Fibroblast of skin of scalp (primary cell): ENCODE measurements at places on chromosomes 16 and 17.
A peak's percentile ranks its signal among the peaks of the same experiment; 100 is the strongest.

DNA sequence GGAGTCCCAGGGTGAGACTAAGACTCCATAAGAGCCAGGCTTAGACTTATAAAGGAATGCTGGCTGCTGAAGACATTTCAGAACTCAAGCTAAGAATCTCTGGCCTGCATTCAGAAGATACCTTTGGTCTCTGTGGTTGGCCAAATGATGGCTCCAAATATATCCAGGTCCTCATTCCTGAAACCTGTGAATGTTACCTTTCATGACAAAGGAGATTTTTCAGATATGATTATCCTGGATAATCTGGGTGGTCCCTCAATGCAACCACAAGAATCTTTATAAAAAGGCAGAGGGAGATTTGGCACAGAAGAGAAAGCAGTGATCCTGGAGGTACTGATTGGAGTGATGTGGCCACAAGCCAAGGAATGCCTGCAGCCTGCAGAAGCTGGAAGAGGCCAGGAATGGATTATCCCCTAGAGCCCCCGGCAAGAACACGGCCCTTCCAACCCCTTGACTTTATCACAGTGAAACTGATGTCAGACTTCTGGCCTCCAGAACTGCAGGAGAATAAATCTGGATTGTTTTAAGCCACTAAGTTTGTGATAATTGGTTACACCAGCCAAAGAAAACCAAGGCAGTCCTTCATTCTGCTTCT lies 253.3 kb downstream of the SLC39A11 start:
- DNase-seq = peak; percentile 43

- peak; percentile 11 for DNase-seq
Observed at GRCh38 chr17:7774055-7774521, 56.5 kb downstream of the DNAH2 start.

GRCh38 chr16:11383481-11384183 lies 38.4 kb downstream of the RMI2 start:
- DNase-seq = no peak

- no peak for DNase-seq
Observed at GRCh38 chr16:19540241-19540970, 15.1 kb upstream of the VPS35L start.

DNA sequence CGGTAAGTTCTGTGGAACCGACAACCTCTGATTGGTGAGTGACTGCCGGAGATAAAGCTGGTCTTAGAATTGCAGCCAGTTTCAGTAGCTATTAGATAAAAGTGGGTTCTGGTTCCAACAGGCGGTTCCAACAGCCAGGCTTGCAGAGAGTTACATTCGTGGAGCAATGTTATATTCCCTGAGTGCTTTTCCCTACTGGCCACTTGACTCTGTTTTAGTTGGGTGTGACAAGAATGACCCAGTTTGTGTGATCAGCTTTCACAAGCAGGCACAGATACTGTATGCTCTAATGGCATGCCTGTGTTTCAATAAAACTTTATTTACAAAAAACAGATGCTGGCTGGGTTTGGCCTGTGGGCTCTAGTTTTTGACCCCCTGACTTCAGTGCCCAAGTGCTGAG lies 196.6 kb downstream of the SNX29 start:
- no peak for DNase-seq

DNA sequence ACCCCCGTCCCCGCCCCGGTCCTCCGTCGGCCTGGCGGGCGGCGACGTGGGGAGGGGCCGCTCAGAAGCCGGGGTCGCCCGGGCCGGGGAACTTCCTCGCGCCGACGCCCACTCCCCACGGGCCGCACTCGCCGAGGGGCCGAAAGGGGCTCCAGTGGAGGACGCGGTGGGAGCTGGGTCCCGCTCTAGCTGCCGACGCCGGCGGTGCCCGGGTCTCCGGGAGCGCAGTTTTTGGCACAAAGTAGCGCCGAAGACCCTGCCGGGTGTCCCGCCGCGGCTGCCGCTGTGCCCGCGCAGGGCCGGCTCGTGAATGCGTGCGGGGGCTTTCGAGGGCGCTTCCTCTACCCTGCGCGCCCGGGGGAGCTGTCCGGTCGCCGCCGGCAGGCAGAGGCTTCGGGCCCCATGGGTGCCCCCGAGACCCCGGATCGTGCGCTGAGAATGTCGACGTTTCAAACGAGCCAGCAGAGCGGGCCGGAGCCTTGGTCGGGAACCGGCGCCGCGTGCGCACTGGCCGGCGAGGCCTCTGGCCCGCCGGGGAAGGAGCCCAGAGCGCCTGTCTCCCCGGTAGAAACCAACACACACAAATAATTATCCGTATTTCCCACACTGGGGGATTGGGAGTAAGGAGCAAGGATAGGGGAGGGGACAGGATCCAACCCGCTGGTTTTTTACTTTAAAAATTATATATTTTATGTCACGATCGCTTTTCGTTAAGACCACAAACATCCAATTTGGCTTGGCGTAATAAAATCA lies 46.6 kb upstream of the SLC38A10 start:
- DNase-seq = peak; percentile 37

DNA sequence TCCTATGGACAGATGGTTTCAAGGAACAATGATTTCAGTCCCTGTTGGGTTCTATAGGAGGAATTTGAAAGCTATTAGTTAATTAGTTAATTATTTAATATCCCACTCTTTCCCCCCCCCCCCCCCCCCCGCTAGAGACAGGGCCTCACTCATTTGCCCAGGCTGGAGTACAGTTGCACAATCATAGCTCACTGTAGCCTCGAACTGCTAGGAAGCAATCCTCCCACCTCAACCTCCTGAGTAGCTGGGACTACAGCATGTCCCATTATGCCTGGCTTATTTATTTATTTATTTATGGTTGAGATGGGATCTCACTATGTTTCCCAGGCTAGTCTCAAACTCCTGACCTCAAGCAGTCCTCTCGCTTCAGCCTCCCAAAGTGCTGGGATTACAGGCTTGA lies 15.0 kb upstream of the TAT start:
- no peak for DNase-seq

- DNase-seq = no peak
Observed at GRCh38 chr17:55728833-55729232, 6.2 kb upstream of the TMEM100 start.

DNA sequence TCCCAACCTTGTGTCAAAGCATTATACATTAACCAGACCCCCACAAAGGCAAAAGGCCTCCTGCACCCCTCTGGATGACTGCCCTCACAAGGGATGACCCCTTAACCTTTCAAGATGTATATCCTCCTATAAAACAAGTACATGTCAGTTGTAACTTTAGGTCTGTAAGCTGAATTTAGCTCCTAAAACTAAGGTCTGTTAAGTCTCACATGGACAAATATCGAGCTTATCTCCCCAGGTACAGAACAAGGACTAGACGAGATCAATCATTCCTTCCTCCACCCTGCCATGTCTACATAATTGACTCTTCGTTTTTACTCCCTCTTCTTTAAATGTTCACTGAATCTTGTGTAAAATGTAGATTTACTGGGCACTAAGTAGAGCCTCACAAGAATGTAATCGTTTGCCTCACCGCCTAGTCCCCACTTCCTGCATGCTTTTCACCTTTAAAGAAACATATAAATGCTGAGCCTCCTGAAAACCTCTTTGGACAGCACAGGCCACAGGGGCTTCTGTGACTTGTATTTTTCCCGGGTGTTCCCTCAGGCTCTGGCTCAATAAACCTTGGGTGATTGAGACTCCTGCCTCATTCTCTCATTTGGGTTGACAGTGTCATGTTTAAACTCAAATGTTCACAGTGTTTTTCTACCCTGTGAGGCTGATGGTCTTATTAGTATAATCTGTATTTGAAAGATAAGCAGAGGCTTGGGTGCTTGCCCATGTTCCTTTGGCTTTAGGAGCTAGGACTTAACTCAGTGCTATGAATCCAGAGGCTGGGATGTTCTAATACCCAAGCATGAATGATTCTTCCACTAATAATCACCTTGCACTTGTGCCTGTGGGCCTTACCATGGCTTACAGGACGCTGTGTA lies 37.6 kb downstream of the MMD start:
- no peak for DNase-seq

- DNase-seq = no peak
Observed at GRCh38 chr17:2687074-2687418, 24.5 kb downstream of the CLUH start.

- DNase-seq = no peak
Observed at GRCh38 chr16:13441675-13442074, 478.3 kb upstream of the ERCC4 start.

DNA sequence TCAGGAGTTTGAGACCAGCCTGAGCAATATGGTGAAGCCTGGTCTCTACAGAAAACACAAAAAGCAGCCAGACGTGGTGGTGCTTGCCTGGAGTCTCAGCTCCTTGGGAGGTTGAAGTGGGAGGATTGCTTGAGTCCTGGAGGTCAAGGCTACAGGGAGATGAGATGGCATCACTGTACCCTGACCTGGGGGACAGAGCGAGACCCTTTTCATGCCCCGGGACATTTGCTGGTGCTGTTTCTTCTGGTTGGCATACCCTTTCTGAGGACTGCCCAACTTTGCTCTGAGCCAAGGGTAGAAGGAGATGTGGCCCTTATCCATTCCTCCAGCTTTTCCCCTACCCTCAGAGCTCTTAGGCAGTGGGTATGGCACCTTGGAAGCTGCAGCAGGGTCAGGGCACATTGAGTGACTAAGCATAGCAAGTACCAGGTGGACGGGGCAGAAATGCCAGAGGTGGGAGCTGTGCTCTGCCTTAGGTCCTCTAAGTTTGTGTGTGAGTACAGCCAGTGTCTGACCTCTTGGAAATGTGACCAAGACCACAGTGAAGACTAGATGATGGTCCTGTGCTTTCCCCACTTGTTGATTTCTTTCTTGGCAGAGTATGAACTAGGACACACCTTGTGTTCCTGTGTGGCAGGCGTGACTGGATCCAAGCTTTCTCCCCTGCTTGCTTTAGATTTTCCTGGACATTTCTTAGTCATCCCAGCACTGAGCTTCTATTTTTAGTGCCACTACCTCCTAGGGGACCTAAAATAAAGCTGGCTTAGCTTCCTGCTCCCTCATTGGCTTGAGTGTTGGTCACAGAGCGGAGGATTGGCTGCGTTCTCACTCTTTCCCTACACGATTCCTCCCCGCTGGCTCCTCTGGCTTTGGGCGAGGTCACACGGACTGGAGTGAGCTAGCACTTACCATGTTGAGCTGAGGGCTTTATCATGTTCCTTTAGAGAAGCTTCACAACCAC lies 9.9 kb upstream of the EDC4 start:
- peak; percentile 80 for DNase-seq

GRCh38 chr17:81871387-81872230 lies 472 bp upstream of the ARHGDIA start:
- peak; percentile 92 for DNase-seq

DNA sequence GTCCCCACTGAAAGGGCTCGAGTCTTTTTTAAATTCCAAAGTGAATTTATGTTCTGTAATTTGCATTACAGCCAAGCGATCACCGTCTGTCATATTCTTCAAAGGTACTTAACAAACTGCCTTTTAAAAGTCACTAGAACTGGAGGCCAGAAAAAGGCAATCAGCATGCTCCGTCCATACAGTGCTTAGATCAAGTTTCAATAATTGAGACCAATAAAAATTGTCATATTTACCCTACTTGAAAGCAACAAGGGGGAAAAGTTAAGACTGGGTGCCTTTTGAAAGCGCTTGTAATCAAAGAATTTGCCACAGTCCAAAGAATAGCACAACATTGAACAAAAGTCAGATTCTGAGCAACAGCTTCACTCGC lies 9.0 kb upstream of the ZFHX3 start:
- no peak for DNase-seq

- DNase-seq = peak; percentile 32
Observed at GRCh38 chr17:50346313-50347116, 589 bp downstream of the XYLT2 start.

DNA sequence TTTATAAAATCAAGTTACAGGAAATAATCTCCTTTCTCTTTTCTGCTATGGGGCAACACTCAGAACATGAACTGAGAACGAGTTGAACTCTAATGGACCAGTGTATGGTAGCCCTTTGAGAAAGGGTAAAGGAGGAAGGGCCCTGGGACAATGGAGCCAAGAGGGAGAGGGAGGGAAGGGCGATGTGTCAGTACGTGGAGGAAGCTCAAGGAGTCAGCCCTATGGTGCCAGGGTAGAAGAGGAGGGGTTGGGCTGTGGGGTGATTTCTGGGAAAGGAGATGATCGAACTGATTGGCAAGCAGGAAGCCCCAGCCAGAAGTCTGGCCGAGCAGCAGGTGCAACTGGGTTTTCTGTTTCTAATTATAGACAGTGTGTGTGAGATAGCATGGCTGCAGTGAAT lies 4.3 kb upstream of the WIPI1 start:
- DNase-seq = no peak

DNA sequence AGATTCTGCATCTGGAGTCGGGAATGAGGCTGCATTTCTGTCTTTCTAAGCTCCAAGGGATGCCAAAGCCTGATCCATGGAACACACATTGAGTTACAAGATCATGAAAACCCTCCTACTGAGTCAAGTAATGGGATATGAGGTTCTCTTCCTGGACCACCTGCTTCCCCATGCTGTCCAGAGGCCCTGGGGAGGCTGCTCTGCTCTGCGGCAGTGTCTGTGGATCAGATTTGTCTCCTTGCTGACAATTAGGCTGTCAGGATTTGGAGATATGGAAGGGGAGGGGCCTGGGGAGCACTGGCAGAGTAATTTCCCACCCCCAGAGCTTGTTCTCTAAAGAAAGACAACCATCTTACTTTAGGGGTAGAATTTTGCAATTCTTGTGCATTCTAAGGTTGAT lies 33.0 kb downstream of the C16orf95 start:
- no peak for DNase-seq

DNA sequence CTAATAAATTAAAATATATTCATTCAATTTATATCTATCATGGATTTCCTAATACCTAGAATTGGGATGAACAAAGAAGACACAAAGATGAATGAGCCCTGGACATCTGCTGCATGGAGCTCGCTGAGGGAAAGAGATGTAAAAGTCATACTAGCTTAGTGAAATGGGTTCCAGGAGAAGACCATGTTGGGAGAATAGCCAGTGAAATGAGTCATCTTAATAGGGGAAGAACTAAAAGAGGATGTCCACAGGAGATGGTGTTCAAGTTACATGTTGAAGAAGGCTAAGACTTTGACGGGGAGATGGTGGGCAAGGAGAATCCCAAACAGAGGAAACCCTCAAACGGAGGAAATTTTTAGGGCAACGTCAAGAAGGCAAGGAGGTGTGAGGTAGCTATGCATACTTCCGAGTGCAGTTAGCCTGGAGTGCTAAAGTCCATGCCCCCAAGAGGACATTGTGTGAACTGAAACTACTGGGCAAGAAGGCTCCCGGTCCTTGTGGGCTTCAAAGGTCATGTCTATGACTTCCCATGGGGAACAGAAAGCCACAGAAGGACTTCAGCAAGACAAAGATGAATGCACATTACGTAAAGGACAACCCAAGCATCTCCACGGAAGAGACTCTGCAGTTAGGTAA lies 220.5 kb upstream of the CDH11 start:
- DNase-seq = peak; percentile 37

DNA sequence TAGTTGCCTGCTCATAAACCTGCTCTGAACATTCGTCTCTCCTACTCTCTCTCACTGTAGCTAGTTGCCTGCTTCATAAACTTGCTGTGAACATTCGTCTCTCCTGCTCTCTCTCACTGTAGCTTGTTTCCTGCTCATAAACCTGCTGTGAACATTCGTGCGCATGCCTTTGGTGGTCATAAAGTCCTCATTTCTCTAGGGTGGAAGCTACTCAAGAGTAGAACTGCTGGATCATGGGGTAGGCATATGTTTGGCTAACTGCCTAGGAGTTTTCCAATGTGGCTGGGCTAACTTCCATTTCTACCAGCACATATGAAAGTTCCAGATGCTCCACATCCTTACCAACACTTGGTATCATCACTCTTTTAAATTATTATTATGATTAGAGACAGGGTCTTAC lies 174.6 kb upstream of the RPH3AL start:
- no peak for DNase-seq
